Hematopoietic multipotent progenitor cell treated with erythropoietin and hydrocortisone succinate and interleukin-3 and kit ligand, for 8 days (in vitro differentiated cells): ENCODE measurements at places on chromosomes 12 and 14.

DNA sequence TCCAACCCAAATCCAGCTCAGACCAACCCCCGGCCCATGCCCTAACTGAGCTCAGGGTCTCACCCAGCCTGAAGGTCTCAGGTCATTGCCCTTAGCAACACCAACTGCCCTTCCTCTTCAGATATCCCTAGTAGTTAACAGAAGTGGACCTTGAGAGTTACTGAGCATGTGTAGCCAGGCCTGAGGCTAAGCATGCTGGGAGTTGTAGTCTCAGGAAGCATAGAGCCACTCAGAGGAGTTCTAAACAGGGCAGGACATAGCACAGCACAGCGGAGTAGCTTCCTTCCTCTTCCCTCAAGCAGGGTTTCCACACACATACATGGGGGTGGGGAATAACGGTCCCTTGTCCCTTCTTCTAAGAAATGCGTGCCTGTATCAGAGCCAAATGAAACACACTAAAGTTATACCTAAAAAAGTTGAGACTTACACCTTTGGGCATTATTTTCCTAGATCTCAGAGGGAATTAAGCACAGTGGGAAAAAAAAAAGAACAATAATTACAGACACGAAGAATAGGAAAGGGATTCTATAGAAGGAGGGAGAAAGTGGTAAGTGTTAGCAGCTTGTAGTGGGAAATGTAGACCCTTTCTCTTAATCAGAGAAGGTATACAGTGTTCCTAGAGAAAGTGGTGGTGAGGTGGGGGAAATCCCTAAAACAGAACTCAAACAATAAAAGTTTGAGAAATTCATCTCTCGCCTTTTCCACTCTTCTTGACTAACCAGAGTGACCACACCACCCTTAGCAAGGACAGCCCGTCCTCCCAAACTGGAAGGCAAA, 4.4 kb downstream of the KMT2D start:
- peak; percentile 84 for DNase-seq

DNA sequence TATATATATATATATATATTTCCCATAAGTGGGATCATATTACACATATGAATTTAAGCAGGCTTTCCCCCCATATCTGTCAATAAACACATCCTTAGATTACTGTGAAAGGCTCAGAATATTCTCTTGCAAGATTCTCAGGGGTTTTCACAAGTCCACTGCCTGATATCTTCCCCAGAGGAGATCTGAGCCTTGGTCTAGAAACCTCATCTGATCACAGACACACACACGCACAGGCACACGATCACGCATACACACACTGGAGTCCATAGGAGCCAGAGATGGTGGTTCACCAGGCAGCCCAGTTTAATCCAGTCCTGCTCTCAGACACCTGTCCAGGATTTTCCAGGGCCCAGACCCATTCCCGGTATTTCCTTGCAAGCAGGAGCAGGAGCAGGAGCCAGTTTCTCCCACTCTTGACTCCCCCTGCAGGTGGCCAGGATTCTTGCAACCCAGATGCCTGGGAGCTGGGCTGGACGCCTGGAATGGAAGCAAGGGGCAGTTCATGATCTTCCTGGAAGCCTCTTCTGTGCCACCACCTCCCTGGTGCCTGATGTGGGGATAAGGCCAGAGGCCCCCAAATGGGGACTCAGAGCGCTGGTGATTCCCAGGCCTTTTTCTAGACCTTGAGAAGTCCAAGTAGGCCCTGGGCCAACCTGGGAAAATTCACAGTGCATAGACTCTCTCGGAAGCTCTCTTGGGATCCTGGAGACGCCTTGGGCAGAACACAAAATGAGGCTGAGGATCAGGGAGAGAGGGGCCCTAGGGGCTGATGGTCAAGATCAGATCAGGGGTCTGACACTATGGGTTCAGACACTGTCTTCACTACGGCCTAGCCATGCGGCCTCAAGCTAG, 16.5 kb upstream of the KRT78 start:
- DNase-seq, result peak; percentile 63

- DNase-seq, result peak; percentile 81
Measured at GRCh38 chr12:116492703-116493324, 66.4 kb upstream of the MAP1LC3B2 start.

- no peak for DNase-seq
Measured at GRCh38 chr14:99309220-99309766, 37.3 kb upstream of the BCL11B start.

DNA sequence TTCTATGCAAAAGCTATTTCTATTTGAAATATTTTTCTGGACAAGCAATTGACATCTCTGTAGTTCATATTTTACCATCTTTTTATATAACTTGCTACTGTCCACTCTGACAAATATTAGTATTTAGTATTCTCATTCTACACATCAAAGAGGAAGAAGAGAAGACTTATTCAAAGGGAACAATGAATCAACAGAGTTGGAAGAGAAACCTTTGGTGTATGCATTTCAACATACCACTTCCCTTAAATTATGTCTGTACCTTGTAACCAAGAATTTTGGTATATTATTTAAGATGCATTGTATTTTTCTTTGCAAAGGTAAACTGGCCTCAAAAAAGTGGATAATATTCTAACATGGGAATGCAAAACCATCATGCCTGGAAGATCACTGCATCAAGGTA, 72.1 kb upstream of the DUSP6 start:
- DNase-seq, result no peak
